Uterus (tissue), 4 donors: ENCODE measurements at places on chromosomes 7 and 10. TPM values are rescaled to one million over a fixed set of nuclear protein-coding genes. Genes with fewer than 3 reads are reported as not detected.

GRCh38 chr10:6427357-6427959 lies 152.6 kb downstream of the PRKCQ start:
- no peaks in the 10 kb centered on the region for H3K27me3 ChIP-seq
- H3K4me3 ChIP-seq: no peak overlapping the region
- H3K4me1 ChIP-seq: no peaks in the 10 kb centered on the region
- DNase-seq: no peak

DNA sequence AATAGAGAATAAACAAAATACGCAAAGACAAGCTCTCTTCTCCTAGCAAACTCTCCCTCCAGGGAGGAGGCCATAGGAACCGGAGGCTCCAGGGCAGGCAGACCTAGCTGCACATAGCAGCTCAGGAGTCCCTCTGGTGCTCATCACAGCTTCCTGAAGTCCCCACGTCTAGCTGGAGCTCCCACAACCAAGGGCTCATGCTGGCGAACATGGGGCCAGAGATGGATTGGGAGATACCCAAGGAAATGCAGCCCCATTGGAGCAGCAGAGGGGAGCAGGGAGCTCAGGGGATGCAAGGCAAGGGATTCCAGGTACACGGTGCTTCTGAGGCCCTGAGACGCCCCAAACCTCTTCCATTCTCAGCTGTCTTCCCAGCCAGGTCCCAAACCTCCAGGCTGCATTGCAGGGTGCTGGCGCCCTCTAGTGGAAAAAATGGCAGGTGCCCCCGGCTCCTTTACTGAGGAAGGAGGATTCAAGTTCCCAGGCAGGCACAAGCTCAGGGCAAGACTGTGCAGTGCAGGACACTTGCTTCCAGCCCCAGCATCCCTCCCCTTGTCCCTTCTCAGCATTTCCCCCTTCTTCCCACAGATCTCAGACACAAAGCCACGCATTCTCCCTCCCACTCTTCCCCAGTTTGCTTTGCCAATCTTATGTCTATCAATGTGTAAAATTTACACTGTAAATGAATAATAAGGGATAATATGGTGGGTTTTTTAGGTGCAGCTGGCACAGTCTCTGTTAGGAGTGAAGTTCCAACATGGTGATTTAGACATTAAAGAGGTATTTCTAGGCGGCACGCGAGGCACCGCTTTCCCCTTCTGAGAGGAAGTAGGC lies 46.2 kb downstream of the GPAM start:
- no peaks in the 10 kb centered on the region for H3K4me1 ChIP-seq
- no peak overlapping the region for H3K4me3 ChIP-seq
- H3K27ac ChIP-seq: no peak overlapping the region
- peak; percentile 57 for DNase-seq
- H3K27me3 ChIP-seq: no peaks in the 10 kb centered on the region

- no peak overlapping the region for H3K4me3 ChIP-seq
- no peak for DNase-seq
- no peaks in the 10 kb centered on the region for H3K36me3 ChIP-seq
- no peaks in the 10 kb centered on the region for H3K4me1 ChIP-seq
- no peak overlapping the region for H3K27ac ChIP-seq
Measured at GRCh38 chr7:112056409-112056808, 149.8 kb downstream of the DOCK4 start.

DNA sequence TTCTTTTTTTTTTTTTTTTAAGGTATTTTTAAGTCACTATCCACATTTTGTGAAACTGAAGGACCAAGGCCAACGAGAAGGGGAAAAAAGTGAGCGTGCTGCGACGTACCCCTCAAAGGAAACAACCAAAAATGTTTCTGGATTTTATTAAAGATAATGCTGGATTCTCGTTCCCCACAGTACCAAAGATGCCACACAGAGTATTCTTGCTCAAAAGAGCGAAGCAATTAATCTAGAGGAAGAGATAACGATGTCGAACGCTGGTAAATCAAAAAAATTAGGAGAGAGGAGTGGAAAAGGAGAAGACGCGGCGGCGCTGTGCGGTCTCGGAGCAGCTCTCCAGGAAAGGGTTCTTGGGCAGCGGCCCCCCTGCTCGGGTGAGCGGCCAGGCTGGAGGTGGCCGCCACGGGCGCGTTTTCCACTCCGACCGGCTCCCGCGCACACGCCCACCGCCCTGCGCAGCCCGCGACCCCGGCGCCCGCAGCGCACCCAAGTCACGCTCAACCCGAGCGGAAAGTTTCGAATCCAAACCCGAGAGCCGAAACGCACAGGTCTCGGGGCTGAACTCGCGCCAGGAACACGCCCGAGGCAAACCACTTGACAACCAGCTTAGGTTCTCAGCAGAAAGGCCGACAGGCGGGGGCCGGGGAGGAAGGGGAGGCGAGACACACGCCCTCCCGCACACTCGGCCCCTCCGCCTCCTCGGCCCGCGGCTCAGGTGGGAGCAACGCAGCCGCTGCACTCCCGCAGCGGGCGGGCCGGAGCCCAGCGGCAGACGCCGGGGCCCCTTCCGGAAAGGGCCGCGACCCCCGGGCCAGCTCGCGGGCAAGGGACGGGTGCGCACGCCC lies 989 bp downstream of the SRPK2 start:
- H3K36me3 ChIP-seq: no peaks in the 10 kb centered on the region
- H3K27me3 ChIP-seq: no peaks in the 10 kb centered on the region
- peak; percentile 53 for DNase-seq
- H3K27ac ChIP-seq: peak overlapping the region; percentile 89

DNA sequence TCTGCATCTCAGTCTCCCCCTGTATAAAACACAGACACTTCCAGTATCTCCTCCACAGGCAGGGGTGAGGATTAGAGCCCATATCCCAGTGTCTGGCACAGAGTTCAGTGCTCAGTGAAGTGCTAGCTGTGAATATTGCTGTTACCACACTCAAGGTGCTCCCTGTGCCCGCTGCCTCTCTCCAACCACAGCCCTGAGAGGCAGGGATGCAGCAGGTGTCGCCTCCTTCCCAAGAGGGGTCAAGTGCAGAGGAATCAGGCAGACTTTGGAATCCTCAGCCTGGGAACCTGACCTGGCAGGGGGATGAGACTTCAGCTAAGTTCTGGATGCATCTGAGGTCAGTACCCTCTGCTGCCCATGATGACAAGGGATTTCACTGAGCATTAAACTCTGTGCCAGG lies 163.1 kb downstream of the GFRA1 start:
- no peaks in the 10 kb centered on the region for H3K4me1 ChIP-seq
- H3K27me3 ChIP-seq: no peaks in the 10 kb centered on the region
- no peak overlapping the region for H3K4me3 ChIP-seq
- DNase-seq: no peak
- no peak overlapping the region for H3K27ac ChIP-seq

- H3K27me3 ChIP-seq: no peaks in the 10 kb centered on the region
- no peaks in the 10 kb centered on the region for H3K4me1 ChIP-seq
- no peak overlapping the region for H3K4me3 ChIP-seq
- no peaks in the 10 kb centered on the region for H3K36me3 ChIP-seq
Measured at GRCh38 chr7:95316588-95316987, 7.7 kb downstream of the PON1 start.

GRCh38 chr7:134660242-134660785 lies 13.7 kb downstream of the BPGM start:
- no peak overlapping the region for H3K27ac ChIP-seq
- DNase-seq: no peak
- no peaks in the 10 kb centered on the region for H3K27me3 ChIP-seq
- no peaks in the 10 kb centered on the region for H3K4me1 ChIP-seq
- H3K36me3 ChIP-seq: no peaks in the 10 kb centered on the region

- H3K27me3 ChIP-seq: no peaks in the 10 kb centered on the region
- no peak for DNase-seq
- no peaks in the 10 kb centered on the region for H3K4me1 ChIP-seq
Measured at GRCh38 chr7:132783824-132784223, 207.6 kb upstream of the PLXNA4 start.

- no peaks in the 10 kb centered on the region for H3K27me3 ChIP-seq
- DNase-seq: no peak
- H3K36me3 ChIP-seq: no peaks in the 10 kb centered on the region
Measured at GRCh38 chr10:2874963-2875362, 192.4 kb upstream of the PFKP start.

DNA sequence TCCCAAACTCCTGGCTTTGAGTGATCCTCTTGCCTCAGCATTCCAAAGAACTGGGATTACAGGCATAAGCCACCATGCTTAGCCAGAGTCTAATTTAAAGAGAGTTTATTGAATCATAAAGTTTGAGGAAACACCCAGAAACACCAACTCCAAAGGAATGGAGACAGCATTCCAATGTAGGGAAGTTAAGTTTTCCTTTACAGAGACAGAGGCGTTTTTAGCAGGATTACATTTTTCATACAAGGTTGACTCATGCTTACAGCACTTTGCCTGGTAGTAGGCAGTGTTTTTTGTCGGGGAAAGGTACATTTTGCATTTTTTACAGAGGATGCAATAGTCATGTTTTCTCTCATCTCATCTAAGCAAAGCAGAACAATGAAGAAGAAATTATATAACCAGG lies 18.9 kb upstream of the OPN4 start:
- H3K4me3 ChIP-seq: no peak overlapping the region
- H3K27ac ChIP-seq: no peak overlapping the region

- no peaks in the 10 kb centered on the region for H3K27me3 ChIP-seq
- no peaks in the 10 kb centered on the region for H3K36me3 ChIP-seq
- no peak overlapping the region for H3K4me3 ChIP-seq
- H3K27ac ChIP-seq: no peak overlapping the region
Measured at GRCh38 chr7:26278770-26279169, 12.9 kb upstream of the SNX10 start.

Gene C7orf33
- not detected for total RNA-seq

Gene PLEKHS1
- not detected for total RNA-seq

Gene ZNF503
- total RNA-seq: 21.6 TPM

Gene IKZF5
- total RNA-seq: 25.9 TPM
